T-helper 17 cell (primary cell): ENCODE measurements at places on chromosomes 3 and 15.

DNA sequence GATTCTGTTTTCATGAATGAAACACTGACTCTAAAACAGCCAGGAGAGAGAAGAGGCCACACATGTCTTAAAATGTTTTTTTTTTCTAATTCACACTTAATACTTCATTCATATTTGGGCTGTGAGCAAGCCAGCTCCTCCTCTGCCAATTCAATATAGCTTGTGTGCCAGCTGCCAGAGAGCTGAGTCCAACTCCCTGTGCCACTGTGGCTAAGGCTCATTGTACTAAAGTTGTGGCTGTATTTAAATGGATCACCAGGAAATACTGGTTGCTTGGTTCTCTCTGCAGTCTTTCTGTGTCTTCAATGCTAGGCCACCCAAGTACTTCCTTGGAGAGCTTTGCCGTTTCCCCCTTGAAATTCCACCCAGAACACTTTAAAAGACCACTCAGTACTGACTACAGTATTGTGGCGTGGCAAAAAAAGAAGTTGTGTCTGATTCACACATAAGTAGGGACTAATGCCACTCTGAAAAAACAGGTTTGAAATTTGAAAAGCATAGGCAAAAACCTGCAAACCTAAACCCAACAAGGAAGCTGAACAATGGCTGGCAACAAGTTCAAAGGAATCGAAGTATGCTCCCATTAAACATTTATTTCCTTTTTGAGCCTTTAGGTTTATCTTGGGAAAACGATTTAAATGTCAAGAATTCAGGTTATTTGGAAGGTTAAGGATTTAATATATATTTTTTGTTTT, 524.7 kb downstream of the DIPK2A start:
- DNase-seq, result no peak

- DNase-seq, result no peak
Measured at GRCh38 chr15:78727561-78727960, 83.7 kb downstream of the ADAMTS7 start.

- DNase-seq, result no peak
Measured at GRCh38 chr15:76991741-76992645, 2.9 kb upstream of the PSTPIP1 start.

DNA sequence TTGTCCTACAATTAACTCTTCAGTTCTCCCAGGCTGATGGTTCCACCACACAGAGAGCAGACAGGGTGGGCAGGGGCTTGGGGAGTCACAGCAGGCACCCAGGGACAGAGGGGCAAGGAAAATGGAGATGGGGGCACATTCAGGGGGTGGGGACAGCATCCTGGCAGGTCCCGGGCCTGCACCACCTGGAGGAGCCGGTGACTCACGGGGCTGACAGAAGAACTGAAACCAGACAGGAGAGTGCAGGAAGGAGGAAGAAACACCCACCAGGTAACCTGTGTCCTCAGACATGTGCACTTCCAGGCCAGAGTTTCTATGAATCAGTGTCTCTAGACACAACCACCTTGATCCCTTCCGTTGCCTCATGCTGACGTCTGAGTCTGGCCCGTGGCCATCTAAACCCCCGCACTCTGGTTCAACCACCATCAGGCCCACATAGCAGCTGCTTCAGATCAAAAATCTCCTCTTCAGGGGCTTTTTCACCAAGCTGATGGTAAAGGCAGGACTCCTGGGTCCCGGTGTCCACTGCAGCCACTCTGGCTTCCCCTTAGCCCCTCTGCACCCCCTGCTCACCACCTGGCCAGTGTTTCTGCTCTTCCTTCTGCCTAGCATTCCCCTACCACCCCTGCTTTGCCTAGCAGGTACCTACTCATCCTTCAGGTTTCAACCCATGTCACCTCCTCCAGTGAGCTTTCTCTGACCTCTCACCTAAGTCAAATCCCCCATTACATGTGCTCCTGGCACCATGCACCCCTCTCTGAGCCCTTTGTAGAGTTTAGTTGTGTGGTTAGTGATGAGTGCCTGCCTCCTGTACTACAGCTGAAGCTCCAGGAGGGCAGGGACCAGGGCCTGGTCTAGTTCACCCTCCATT, 16.5 kb upstream of the CYP11A1 start:
- DNase-seq, result no peak

GRCh38 chr3:95341314-95341713, 1278.5 kb downstream of the NSUN3 start:
- no peak for DNase-seq

DNA sequence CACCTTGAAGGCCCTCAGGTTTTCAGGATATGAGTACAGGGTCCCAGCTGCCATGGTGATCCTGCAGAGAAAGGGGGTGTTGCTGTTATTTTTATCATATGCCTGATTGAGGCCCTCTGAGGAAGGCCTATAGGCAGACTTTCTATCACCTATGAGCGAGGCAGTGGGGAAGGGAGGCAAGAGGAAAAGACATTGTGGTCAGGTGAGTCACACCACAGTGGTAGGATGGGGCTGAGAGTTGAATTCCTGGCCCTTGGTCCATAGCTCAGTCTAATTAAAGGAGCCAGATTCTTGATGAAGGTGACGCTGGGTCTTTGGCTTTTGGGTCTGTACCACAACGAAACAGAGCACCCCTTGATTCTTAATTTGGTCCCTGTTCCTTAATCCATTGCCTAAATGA, 72.7 kb downstream of the ZNF621 start:
- DNase-seq, result no peak

- DNase-seq, result no peak
Measured at GRCh38 chr3:162354356-162354755, 857.7 kb downstream of the OTOL1 start.

DNA sequence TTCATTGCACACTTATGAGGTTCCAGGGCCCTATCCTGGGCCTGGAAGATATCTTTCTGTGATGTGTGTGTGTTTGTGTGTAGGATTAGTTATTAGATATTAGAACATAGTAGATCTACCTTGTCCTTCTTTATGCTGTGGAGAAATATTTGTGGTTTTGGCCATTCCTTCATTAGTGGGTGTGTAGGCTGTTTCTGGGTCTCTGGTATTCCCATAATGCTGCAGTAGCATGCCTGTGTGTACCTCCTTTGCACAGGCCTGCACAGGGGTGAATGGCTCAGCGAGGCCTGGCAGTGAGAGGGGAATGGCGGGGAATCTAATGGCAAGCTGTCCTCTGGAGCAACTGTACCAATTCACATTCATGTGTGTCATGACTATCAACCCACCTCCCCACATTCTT, 125.8 kb upstream of the MRPS22 start:
- DNase-seq, result no peak

- no peak for DNase-seq
Measured at GRCh38 chr3:109265295-109265694, 51.0 kb downstream of the DPPA2 start.

DNA sequence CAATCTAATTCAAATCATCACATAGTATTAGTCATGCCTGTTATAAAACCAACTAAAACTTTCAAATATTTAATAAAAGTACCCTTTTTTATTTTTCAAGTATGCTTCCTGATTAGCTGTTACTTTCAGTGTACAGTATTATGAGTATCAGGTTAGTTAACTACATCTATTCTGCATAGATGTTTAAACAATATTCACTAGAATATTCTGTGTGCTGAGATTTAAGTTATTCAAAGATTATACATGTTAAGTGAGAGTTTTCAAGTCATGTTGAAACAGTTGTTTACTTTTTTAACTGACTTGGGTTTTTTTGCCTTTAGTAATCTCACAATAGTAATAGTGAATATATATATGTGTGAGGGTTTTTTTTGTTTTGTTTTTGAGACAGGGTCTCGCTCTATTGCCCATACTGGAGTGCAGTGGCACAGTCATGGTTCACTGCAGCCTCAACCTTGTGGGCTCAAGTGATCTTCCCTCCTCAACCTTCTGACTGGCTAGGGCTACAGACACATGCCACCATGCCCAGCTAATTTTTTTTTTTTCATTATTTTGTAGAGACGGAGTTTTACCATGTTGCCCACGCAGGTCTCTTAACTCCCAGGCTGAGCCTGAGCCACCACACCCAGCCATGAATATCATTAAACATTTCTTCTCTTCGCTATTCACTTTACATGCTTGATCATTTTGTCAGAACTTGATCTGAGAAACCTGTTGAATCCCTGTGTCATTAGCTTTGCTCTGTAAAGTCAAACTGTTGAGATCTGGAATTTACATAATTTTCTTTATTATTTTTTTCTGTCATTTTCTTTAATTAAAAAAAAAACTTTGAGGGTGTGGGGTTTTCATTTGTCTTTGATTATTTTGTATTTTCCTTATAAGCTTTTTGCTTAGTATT, 286.2 kb upstream of the UBE2E1 start:
- no peak for DNase-seq

DNA sequence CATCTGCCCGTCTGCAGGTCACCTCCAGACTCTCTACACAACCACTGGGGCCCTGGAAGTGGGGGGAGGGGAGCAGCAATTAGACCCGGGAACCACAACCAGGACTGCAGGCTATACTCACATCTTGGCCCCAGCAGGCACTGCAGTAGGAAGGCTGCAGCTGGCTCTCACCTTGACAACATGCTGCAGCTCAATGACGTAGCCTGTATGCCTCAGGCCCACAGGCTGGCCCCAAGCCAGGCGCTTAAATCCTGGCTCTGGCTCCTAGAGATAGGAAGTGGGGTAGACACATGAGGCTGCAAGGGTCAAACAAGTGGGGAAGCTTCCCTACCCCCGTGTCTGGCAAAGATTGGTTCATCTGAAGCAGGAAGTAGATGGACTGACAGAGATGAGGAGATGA, 4.6 kb upstream of the QRICH1 start:
- no peak for DNase-seq

DNA sequence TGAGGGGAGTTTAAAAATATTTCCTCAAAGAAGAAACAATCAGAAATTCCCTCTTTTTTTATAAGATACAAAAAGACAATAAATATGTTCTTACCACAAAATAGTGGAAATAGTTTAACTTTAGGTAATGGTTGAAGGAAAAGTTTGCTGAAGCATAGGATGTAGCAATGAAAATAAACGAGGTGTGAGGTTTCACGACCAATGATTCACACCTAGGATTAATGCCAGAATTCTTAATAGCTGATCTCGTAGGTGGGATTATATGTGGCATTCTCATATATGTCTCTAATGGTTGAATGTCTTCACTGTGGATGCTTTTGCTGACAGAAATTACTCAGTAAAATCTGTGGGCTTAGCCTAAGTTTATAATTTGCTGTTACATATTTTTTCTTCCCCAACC, 467.7 kb downstream of the FGF12 start:
- DNase-seq, result no peak

GRCh38 chr15:57367556-57367955, 8.7 kb upstream of the CGNL1 start:
- no peak for DNase-seq

DNA sequence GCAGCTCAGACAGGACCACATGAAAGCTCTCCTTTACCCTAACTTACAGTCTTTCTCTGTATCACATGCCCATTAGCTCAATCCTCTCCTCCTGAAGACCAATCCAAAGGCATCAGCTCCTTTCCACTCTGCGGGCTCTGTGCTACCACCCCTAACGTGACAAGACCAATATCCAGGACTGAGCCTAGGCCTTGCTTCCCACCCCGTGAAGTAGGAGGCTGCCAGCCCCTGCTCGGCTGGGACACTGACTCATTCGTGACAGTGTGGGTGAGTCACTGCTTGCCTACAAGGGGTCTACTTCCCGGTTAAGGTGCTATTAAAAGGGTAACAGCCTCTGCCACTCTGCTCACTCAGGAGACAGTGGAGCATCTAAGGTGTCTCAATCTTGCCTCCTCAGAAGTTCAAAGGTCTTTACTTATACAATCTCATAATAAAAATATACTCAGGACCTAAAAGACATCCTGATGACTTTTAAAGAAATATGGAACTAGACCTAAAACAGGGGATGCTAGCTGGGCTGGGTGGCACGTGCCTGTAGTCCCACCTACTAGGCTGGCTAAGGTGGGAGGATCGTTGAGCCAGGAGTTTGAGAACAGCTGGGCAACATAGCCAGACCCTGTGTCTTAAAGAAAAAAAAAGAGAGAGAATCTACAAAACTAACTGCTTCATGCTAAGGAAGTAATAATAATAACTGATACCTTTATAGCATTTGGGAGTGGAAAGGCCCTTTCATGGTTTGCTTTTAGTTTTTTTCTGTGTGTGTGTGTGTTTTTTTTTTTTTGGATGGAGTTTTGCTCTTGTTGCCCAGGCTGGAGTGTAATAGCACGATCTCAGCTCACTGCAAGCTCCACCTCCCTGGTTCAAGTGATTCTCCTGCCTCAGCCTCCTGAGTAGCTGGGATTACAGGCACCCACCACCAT, 55.0 kb downstream of the TMEM44 start:
- no peak for DNase-seq

DNA sequence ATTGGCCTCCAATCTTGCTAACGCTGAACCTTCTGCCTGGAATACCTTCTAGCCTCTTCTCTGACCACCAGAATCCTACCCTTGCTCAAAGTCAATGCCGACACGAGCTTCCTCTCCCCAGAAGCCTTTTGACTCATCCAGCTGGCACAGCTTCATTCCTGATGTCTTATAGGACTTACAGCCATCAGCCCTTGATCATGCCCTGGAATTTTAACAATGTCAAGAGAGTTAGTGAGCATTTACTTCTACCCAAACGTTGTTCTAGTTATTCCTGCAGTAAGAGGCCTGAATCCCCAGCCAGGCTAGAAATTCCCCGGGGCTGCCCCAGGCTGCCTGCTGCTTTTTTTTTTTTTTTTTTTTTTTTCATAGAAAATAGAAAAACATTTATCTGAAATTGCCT, 3.9 kb downstream of the CYP1A2 start:
- DNase-seq, result no peak

- DNase-seq, result no peak
Measured at GRCh38 chr3:111639316-111639715, 44.2 kb upstream of the ZBED2 start.

DNA sequence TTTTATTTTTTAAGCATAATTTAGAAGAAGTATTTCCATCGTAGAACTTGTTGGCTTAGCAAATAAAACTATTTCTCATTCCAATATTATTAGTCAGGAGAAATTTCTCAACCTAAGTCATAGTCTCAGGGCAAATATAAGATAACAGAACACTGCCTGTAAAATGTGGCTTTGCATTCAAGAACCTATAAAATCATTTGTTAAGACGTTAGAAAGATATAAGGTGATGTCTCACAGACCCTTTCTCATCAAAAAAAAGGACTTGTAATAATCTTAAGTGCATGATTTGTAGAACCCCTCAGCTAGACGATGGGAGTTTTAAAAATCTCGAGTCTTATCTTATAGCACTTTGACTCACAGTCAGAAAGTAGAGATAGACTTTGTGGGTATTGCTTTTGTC, 314.7 kb upstream of the CFAP20DC start:
- no peak for DNase-seq

GRCh38 chr15:33580526-33580925, 269.8 kb downstream of the RYR3 start:
- no peak for DNase-seq

- DNase-seq, result no peak
Measured at GRCh38 chr15:60534546-60534945, 55.6 kb upstream of the ICE2 start.

- DNase-seq, result no peak
Measured at GRCh38 chr15:84001037-84001436, 234.5 kb upstream of the GOLGA6L4 start.

DNA sequence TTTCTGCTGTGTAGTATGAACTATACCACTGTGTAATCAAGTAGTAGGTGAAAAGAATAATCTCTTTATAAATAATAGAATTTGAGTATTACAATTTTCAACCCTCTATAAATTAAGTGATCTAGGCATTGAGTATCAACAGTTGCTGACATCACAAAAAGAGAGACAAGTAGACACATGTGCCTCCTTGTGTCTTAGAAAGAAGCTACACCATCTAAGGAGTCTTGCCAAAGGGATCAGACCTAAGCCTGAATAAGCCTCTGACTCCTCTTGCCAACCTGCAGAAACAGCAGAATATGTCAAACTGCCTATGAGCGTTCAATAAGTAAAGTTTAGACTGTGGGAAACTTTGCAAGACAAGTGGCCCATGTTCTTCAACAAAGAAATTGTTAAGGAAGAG, 5.8 kb upstream of the MTMR10 start:
- no peak for DNase-seq
